NCI-H226 (cell line): ENCODE measurements at places on chromosomes 3 and 15.
A peak's percentile ranks its signal among the peaks of the same experiment; 100 is the strongest.

GRCh38 chr3:152043620-152044019 is 170.2 kb downstream of the SUCNR1 start:
- DNase-seq = no peak

DNA sequence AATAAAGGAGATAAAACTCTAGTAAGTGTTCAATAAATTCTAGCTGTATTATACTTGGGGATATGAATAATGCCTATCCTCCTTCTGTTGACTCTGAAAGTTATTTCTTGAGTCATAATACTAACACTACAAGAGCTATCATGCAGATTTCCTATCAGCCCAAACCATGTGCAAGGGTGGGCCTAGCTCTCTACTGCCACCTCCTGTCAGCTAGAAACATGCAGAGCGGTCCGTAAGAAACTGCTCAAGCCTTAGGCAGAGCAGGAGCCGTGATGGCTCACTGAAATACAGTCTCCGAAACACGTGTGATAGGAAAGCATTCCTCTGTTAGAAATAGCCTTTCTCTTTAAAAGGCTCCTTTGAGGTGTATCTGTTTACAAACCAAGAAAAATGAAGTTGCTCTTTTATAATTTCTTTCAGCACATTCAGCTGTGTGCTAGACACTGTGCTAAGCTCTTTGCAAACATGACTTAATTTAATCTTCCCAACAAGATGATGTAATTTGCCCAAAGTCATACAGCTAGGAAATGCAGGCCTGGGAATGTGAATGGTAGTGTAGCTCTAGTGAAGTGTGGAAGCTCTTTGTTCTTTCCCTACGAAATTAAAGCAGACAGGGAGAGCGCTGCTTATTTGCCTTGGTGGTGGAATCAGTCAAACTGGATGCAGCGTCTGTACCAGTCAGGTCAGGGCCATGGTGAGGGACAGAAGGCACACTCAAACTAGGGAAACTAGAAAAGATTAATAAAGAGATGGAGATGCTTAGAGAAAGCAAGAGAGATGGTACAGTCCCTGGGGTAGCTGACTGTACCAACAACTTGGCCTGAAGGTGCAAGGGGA is 43.1 kb downstream of the MTHFS start:
- DNase-seq = peak; percentile 76

GRCh38 chr3:53806182-53807116 is 39.8 kb downstream of the CHDH start:
- peak; percentile 67 for DNase-seq

DNA sequence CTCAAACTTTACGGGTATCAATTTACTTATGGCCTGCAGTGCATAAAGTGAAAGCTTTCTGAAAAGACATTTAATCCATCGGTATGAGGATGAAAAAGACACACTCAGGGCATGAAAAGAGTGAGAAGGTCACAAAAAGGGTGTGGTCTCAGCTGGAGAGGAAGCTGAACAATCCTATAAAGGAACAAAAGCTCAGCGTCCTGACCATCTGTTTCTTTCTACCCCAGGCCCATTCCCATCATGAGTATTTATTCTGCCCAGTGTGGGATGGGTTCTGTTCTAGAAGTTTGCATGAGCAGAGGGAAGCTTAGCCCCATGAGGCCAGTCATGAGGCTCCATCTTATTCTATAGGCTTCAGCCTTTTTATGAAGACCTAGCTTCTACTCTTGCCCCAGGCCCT is 144.6 kb downstream of the LPP start:
- DNase-seq = no peak

GRCh38 chr3:27767000-27767399 is 44.9 kb upstream of the EOMES start:
- no peak for DNase-seq

DNA sequence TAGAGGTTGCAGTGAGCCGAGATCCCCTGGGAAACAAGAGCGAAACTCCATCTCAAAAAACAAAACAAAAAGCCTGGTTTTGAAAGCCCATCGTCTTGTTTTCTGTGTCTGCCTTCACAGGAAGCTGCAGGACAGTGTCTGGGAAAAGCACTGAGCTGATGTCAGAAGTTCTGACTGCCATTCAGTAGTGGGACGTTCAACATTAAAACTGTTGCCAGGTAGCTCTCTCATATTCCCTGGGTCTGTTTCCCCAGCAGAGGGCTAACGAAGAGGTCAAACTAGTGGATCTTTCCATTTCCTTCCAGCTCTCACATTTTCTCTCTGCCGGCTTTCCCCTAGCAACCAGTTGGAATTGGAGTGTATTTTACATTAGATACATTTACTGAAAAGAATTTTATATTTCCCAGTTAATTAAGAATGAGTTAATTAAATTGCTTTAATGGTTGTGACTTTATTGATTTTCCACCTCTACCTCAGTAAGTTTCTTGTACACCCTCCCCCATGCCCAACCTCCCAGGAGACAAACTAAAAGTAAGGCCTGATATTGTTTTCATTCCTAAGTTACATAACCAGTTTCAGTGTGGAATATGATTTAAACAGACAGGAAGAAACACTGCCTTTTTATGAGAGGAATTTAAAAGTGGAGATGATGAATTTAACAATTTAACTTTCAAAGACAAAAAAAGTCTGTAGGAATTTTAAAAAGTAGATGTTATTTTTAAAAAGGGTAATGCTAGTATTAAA is 29.9 kb downstream of the RCN2 start:
- DNase-seq = no peak

DNA sequence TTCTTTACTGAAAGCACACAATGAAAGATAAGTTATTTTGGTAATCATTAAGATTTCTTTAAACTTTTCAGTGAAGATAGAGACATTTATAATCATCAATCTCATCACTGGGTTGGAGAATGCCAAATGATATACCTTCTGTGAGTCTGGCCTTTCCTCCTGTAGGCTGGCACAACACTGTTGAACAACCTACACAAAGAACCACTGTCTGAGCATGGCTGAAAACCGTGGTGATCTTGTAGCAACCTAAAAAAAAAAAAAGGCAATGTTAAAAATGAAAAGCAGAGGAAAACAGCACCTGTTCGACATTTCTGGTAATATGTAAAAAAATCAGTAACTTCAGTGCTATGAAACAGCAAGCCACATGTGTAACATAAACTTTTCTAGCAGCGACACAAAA is 1.8 kb downstream of the RPS27L start:
- DNase-seq = no peak
